ENCODE measurements at places on chromosomes 3 and 15.

- no peak for DNase-seq
Observed at GRCh38 chr3:75049533-75049932, 435.1 kb upstream of the CNTN3 start.

DNA sequence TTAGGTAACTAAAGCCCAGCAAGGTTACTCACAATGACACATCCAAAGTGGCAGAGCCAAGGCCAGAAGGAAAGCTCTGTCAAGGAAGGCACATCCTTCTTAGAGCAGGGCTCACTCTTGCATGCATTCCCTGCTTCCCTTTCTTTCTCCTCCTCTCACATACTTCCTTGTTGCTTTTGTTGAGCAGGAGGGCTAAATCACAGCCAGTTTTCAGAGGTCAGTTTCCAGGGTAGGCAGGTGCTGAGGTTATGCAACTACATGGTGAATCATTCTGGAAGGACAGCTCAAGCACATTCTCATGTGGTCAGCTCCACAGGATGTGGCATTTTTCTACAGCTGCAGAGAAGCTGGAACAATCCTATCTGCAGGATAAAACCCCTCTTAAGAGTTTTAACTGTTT lies 275.6 kb downstream of the ZNF621 start:
- no peak for DNase-seq

DNA sequence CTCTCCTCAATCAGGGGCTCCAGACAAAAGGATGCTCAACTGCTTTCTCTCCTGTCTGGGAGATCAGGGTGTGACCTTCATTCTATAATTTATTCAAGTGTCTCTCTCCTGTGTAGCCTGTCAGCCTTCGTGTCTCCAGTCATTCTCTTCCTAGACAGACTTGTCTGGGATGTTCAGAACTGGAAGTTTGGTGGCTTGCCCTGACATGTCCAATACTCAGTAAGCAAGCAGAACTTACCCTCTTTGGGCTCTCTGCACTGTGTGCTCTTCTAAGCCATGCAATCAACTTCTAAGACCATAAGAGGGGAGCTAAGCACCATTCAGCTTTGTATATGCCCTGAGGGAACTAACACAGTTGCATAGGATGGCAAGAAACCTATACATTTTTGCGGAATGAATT lies 14.1 kb downstream of the ACKR2 start:
- DNase-seq = no peak

DNA sequence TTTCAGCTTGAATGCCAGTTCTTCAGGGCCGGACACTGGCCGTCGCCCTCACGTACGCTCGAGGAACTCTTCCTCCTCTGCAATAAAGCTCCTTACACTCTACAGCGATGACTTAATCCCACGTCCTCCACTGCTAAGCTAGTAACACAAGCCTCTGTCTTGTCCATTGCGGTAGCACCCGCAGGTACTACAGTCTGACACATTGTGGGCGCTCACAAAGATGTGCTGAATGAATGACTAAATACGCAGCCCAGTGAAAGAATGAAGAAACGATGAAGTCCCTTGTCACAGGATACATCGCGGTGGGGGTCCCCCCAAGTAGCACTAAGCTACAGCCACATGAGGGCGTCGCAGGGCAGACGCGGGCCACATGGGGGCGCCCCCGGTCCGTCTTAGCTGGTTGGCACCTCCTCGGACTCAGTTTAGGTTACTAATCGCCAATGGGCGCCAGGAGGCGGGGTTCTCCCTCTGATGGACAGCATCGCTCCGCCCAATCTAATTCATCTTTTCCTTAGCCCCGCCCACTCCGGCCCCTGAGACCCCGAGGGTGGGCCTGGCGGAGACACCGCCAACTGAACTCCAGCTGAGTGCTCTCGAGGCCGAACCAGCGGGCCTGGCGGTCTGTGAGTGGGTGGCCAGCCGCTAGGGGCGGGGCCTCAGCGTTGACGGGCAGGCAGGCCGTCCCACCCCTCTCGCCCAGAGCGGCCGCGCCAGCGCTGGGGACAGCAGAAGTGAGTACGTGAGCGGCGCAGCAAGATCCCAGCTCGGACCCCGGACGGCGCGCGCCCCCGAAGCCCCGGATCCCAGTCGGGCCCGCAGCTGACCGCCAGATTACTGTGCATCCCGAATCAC lies at the start of gene EPHB3:
Gene EPHB3 (plus strand): TSS at position 725 of the 852 bp plus-strand sequence. CDS start 451 bp downstream, outside the sequence.
- peak; percentile 88 for DNase-seq

DNA sequence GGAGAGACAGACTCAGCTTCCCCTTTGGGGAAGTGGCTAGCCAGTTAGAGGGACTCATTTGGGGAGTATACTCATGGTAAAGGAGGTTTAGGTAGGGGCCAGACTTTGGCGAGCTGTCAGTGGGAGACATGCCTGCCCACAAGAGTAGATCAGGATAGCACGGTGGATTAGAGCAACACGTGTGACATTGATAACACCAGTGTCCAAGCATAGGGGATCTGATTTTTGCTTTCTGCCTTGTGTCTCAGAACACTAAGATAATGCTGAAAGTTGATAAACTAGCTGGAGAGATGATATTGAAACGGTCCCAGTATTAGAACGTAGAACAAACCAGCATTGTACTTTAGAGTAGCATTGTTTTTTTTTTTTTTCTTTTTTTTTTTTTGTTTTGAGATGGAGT lies 25.9 kb downstream of the MAP6D1 start:
- no peak for DNase-seq

DNA sequence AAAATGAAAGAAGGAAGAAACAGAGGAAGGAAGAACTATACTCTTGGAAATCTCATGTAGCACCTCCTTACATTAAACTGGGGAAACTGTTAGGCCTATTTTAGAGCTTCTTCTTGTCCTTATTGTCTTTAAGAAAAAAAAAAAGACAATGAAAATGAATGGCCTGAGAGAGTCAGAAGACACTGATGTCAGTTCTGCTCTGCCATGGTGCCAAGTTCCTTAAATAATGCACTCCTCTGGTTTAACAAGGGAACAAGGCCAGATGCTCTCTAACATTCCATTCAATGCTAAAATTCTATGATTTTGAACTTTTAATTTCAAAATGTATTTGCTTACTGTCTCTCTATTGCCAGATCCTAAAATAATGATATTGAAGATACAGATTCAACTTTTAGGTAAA lies 4.4 kb upstream of the MBNL1 start:
- DNase-seq = no peak

- no peak for DNase-seq
Observed at GRCh38 chr15:45588219-45588875, 1.2 kb downstream of the BLOC1S6 start.

DNA sequence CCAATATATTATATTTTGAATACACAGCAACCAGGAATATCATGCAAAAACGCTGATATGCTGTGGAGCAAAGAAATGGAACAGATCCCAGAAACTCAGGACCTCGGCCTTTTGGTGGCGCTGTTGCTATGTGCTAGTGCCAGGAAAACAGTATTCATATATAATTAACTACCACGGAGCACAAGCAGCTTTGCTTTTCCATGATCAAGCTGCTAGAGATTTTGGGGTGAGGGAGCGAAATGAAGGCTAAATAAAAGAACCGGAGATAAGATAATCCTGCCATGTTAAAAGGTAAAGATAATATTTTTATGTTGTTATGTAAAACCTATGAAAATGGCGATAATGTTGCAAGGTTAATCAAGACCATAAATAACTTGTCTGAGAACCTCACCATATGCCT lies 157.7 kb upstream of the FAM3D start:
- peak; percentile 17 for DNase-seq

DNA sequence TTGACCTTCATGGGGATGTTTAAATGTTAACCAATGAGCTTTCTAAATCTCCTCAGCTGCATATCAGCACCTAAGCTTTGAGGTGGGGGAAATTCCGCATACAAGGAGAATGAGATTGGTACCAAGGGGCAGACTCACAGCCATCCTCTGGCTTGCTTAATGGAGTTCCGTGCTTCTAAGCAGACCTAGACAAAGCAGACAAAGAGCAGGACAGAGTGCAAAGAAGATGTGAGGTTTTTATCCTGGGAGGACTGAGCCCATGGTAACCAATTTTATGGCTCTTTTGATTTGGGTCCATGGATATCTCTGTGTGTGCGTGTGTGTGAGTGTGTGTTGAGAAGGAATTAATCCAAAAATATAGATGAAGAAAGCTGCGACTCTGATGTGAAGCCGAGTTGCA lies 7.5 kb downstream of the TAFA4 start:
- DNase-seq = no peak

DNA sequence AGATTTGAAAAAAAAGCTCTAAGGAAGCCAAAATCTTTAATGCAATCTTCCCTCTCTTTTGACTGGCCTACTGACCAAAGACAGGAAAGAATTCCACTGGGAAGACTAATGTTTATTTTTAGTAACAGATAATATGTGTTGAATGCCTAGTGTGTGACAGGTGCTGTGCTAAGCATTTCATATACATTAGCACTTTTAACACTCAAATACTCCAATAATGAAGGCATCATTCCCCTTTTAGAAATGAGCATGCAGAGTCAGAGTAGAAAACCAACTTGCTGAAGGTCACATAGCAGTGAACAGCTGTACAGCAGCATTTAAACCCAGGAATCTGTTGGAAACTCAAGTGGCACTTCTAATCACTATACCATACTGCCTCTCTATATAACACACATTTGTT lies 170.6 kb downstream of the MINAR1 start:
- no peak for DNase-seq

GRCh38 chr3:73041537-73041936 lies 19.9 kb upstream of the EBLN2 start:
- DNase-seq = no peak

GRCh38 chr3:96169111-96169766 lies 645.2 kb upstream of the EPHA6 start:
- no peak for DNase-seq

DNA sequence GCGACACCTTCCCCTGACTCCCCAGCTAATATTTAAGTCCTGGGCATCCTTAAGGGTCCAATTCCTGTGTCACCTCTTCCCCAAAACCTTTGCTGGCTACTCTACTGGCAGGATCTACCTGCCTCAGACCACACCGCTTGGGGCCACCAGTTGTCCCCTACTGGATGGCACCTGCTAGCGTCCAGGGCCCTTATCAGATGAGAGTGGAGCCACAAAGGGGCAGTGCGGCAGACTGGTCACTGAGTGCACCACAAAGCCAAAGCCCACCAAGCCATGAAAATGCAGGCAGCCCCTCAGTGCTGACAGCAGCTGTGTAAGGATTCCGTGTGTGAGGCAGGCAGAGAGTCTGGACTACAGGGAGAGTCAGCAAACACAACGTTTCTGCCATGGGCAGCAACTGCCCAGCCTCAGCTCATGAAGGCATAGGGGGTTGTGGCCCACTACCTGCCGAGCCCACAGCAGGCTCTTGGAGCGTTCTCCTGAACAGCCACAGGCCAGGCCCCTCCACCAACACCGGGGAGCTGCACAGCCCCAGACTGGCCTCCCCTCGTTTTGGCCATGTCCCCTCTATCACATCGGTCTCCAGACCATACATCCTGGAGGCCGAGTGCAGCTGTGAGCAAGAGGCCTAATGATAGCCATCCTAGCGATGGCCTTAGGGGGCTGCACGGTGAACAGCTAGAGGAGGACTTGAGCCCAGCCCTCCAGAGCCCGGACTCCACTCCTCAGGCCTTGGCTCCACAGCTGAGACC lies 32.3 kb downstream of the ALDH1L1 start:
- no peak for DNase-seq

DNA sequence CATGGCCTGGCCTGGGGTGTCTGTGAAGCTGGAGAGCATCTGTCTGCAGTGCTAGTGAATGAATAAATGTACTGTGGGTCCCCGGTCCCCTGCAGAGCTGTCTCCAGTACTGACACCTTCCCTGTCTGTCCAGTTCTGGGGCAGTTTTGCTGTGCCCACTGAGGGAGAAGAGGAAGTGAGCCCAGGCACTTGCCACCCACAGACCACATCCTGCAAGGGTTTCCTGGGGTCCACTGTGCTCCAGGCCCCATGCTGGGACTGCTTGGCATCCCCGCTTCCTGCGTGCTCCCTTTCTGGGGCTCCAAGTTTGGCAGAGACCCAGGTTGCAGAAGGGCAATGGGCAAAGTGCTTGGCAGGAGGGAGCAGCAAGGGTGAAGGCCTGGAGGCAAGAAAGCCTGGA lies 4.9 kb upstream of the SLC6A6 start:
- no peak for DNase-seq

DNA sequence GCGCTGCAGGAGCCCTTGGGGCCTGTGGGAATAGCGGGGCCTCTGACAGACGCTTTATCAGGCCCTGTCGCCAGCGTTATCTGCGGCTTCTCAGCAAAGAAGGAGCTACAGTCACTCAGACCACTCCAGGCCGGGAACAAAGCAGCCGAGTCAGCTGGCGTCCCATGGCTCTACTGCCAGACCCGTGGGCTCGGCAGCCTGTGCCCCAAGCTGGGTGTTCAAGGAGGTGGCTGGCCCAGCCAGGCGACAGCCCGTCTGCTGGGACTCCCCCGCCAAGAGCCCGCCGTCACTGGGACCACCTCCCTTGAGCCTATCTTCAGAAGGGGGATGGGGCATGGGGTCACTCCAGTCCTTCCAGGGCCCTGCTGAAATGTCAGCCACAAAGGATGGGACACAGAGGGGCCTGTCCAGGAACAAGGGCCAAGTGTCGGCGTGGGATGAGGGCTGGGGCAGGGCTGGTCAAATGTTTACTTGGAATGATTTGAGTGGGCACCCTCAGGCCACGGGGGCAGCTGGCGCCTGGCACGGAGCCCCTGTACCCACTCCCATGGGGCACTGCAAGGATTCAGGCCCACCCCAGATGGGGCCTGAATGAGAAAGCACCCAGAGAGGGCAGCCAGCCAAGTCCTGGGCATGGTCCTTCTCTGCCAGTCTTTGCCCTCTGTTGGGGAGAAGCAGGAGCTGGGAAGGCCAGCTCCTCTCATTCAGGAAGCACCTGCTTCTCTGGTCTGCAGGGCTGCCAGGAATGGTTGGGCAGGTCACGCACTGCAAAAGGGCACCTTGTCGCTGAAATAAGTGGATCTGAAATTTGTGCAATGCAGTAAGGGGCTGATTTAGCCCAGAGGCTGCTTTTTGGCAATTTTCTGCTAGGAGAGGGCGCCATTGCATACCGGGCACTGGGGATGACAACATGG lies 148.3 kb downstream of the SMAD6 start:
- no peak for DNase-seq

GRCh38 chr3:184157206-184157605 lies 2.0 kb downstream of the DVL3 start:
- DNase-seq = no peak

- no peak for DNase-seq
Observed at GRCh38 chr3:16216373-16216935, 42.0 kb downstream of the GALNT15 start.

- no peak for DNase-seq
Observed at GRCh38 chr3:32614956-32615355, 44.3 kb upstream of the DYNC1LI1 start.

DNA sequence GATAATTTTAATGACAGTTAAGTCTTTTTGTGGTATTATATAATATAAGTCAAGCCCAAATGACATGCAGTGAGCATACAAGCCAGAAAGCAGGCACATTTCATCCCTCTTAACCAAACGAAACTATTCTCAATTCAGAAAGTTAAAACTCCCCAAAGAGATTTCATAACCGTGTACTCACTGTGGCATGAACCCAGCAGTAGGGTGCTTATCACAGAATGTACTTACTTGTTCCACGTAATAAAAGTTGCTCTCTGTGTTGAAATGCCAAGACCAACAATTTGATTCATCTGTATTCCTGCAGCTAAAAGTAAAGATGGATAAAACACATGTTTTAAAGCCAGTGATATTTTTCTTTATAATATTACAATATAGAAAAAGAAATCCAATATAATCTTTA lies 12.1 kb downstream of the GK5 start:
- DNase-seq = no peak

- DNase-seq = no peak
Observed at GRCh38 chr3:152196782-152197181, 71.9 kb upstream of the MBNL1 start.

- DNase-seq = no peak
Observed at GRCh38 chr3:112059497-112059896, 25.0 kb downstream of the TMPRSS7 start.

GRCh38 chr15:72940229-72940622 lies 112.0 kb upstream of the NEO1 start:
- DNase-seq = no peak

- no peak for DNase-seq
Observed at GRCh38 chr15:43516801-43517353, 531 bp upstream of the MAP1A start.

Measured in CD4-positive, alpha-beta T cell treated with Interleukin-15 for 4 hours (primary cell).